BE2C (cell line): ENCODE measurements at places on chromosomes 12 and 14.
A peak's percentile ranks its signal among the peaks of the same experiment; 100 is the strongest.

DNA sequence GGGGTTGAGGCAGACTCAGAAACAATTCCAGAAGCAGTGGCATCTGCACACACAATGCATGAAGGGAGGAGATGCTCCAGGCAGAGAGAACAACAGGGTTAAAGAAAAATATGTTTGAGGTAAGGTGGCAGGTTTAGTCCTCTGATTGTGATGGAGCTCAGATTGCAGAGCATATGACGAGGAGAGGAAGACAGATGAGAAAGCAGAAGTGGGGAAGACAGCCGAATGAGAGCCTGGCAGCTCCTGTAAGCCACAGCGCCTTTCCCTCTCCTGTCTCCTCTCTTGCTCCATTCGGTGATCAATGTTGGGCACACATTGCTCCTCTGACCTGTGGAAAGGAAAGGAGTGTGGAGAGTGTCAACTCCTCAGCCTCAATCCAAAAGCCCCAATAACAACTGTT is 372.2 kb downstream of the GXYLT1 start:
- no peak for DNase-seq

- DNase-seq, result no peak
These were observed 54.6 kb upstream of the RIC8B start for GRCh38 chr12:106719879-106720278.

DNA sequence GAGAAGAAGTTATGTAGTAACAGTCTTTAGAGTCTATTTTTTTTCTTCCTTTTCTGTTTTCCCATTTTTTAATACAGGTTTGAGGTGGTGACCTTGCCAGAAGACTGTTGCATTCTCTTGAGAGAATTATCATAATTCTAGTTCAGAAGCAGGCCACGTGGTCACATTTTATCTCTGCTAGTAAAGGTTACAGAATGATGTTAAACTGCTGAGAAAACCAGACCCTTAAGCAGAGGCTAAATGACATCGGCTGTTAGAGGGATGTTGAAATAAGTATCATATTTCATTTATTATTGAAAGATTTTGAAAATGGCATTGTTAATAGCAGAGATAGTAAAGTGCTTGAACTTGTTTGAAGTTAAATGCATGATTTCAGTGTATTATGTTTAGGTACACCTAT is 49.2 kb downstream of the BRMS1L start:
- DNase-seq, result peak; percentile 16

DNA sequence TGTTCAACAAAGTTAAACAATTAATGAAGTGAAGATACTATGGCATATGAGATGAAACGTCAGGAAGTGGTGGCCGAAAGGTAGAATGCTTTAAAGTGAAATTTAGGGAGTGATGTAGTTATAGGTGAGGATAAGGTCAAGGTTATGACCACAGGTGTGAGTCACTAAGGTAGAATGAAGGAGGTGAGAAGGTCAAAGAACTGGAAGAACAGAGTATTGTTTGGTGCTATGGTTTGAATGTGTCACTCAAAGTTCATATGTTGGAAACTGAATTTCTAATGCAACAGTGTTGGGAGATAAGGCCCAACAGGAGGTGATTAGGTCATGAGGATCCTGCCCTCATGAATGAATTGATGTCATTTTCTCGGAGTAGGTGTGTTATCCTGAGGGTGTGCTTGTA is 293.6 kb downstream of the NELL2 start:
- DNase-seq, result no peak

- no peak for DNase-seq
These were observed 47.7 kb upstream of the PTCSC3 start for GRCh38 chr14:36224176-36224575.

- DNase-seq, result no peak
These were observed 72.1 kb upstream of the C14orf180 start for GRCh38 chr14:104507443-104507842.

GRCh38 chr14:25132732-25133422 is 82.9 kb upstream of the STXBP6 start:
- peak; percentile 52 for DNase-seq

DNA sequence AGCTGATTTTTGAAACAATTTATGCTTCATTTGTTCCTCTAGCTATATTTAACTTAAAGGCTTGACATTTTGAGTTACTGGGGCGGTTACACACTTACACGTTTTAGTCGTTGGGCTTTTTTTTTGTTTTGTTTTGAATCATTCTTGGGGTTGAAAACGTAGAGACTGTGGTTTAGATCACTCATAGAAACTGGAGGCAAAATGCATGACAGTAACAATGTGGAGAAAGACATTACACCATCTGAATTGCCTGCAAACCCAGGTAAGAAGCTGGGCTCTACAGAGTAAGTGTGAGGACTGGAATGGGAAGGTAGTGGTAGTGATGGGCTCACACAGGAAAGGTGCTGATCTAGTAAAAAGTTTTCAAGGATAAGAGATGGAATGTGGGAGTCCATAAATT is at the start of gene CLEC2D:
Gene CLEC2D, plus strand, starts transcription at position 180 of the 400 bp plus-strand sequence. Its CDS starts 22 bp downstream, at position 202.
- no peak for DNase-seq

- no peak for DNase-seq
These were observed 748 bp upstream of the ACVRL1 start for GRCh38 chr12:51906430-51907082.

DNA sequence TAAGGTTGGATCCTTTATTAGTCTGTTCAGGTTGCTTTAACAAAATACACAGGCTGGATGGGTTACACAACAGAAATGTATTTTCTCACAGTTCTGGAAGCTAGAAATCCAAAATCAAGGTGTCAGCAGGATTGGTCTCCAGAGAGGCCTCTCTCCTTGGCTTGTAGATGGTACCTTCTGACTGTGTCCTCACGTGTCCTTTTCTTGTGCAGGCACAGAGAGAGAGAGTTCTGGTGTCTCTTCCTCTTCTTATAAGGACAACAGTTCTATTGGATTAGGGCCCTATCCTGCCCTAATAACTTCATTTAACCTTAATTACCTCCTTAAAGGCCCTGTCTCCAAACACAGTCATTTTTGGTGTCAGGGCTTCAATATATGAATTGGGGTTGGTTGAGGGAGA is 4.6 kb upstream of the ANKRD33 start:
- no peak for DNase-seq

DNA sequence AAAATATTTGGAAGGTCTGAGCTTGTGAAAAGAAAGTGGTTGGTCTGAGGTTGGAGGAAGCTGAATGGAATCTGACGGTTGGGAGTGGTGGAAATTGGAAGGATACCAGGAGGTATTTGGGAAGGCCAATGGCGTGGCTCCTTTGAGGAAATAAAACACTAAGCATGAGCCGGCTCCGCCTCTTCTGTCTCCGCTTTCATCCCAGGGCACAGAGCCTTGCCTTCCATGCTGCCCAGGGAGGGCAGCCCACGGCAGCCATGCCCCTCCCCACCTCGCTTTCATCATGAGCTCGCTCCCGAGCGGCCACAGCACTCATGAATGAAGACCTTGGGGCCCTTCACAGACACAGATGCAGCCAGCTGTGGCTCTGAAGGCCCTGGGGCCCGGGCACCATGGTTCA is 36.2 kb downstream of the HSP90AA1 start:
- DNase-seq, result no peak

DNA sequence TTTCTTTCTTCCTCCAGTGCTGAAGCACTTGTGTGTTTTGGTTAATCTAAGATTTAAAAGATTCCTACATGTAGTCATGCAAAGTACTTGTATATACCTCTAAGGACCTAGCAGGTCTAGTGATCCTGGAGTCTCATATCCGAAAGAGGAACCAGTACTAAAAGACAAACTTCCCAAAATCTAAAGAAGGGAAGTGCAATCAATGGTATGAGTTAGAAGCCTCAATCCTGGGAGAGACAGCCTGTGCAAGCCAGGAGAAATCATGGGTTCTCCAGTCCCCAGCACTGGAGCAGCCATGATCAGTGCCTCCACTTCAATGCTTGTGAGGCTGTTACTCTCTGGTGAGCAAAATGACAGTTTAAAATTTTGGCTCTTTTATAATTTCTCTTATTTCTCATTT is 277.4 kb downstream of the DAD1 start:
- DNase-seq, result no peak

DNA sequence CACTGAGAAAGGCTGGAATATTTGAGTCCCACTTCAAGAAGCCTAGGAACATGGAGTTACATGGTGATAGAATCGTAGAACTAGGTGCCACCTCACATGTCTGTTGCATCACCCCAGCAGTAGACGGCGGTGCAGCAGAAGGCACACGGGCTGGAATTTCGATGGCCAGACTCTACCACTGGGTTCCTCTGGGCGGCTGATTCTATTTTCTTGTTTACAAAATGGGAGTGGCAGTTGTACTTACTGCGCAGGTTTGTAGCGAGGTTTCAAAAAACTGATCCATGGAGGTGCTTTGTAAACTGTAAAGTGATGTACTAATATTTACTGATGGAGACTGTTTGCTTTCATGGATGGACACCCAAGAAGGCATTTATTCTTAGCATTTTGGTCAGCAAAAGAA is 45.7 kb downstream of the WDR20 start:
- DNase-seq, result no peak

DNA sequence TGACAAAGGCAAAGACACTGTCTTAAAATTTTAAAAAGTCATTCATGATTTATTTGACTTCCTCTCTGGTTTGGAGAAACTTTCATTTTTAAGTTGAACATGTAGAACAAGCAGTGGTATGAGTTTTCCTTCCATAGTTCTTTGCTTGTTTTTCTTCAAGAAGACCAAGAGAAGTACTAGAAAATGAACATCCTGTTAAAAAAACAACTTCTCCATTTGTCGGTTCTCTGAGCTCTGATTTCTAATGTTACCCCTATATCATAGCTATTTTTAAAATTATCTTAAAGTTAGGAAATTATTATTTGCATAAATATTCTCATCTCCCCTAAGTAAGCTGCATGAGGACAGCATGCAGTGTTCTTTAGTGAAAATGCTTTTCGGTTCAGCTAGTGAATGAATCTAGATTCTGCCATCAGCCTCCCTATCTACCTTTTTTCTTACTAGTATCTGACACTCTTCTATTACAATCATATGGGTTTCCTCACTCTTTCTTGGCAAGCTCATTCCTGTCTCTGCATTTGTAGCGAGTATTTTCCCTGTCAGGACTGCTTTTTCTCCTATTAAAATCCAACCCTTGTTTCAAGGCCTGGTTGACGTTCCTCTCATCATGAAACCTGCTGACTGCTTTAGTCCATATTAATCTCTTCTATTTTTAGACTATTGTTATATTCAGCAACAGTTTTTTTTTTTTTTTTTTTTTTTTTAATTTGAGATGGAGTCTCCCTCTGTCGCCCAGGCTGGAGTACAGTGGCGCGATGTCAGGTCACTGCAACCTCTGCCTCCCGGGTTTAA is 15.8 kb downstream of the DIP2B start:
- DNase-seq, result no peak

DNA sequence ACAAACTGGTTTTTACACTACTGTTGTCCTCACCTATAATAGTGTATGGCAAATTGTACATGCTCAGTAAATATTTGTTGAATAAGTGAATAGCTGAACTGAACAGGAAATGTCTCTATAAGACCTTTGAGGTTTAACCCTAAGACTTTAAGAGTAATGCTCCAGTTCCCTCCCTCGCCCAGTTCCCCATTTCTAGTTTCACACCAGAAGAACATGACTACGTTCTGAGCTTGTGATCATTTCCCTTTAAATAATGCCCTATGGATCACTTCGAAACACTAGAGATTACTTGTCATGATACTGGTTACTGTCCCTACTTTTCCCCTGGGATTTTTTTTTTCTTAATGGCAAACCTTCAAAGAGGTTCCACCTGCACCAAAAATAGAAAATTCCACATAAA is 69.3 kb downstream of the PRKD1 start:
- no peak for DNase-seq
